ENCODE measurements at places on chromosomes 5 and 9. TPM values are rescaled to one million over a fixed set of nuclear protein-coding genes. Genes with fewer than 3 reads are reported as not detected.

Gene TYRP1
- total RNA-seq, result 0.75 TPM

Gene IFNE
- 0.12 TPM for total RNA-seq

Gene SPATA31D4
- total RNA-seq, result not detected

Gene LHX6
- total RNA-seq, result not detected

Gene GFPT2
- 20.3 TPM for total RNA-seq

Gene ORM2
- total RNA-seq, result not detected

Gene ENTREP1
- 1.8 TPM for total RNA-seq

Gene FGD3
- 0.68 TPM for total RNA-seq

Gene PCDHA5
- total RNA-seq, result 2.4 TPM

Gene IFNB1
- total RNA-seq, result not detected

Gene PCDHGB6
- total RNA-seq, result 22.1 TPM

Gene SLC35A4
- 20.7 TPM for total RNA-seq

Gene CNTRL
- 45.4 TPM for total RNA-seq

Gene BHMT
- total RNA-seq, result 0.45 TPM

Gene ASPN
- total RNA-seq, result not detected

Gene LCP2
- total RNA-seq, result not detected
